ENCODE measurements at places on chromosomes 5 and 9.

DNA sequence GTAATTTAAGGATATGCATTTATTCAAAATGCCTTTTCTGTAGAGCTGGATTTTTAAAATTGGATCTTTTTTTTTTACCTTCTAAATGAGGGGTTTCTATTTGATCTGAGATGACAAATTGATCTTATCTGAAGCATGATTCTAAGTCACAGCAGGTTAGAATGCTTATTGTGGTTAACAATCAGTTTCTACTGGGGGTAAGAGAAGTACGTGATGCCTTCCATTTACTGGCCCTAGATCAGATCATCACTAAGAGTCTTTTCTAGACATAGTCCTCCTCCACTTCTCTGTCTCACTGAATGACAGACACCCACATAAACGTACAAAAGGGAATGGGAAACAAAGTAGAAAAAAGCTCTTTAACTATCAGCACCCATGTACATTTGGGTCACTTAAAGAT, 231.9 kb downstream of the DMAC1 start:
- no peak for DNase-seq

DNA sequence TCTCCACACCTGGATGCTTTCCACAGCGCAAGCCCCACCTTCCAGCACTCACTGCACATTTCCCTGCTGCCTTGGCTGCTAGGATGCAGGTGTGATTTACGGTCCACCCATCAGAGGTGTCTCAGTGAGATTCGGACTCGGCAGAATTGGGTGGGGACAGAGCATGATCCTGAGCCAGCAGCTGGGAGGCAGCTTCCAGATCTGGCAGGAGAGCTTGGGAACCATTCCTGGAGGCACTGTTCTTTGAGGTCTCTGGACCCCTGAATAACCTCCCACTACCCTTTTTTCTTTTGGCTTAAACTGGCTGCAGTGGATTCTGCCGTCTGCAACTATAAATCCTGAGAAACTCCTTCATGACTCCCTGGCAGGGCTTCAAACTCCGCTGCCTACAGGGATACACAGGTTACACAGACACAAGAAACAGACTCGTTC, 99.6 kb upstream of the PHYKPL start:
- no peak for DNase-seq

DNA sequence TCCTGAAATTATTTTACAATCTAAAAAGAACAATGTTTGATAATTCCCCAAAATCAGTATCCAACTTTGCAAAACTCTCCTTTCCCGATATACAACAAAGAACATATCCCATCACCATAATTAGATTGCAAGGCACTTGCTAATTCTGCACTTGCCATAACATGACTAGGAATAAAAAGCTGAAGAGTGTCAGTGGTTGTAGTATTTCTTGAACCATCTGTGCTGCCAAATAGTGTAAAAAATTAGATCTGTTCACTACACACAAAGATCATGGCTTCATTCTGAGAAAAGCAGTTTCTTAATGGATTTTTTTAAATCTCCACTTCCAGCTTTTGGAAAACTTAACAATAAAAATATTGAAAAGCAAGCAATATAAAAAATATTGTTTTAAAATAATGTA, 259.5 kb upstream of the FAM174A start:
- no peak for DNase-seq

GRCh38 chr5:138700581-138701362, 52.5 kb upstream of the CTNNA1 start:
- DNase-seq, result no peak

- DNase-seq, result no peak
Measured at GRCh38 chr9:69554945-69555344, 117.2 kb downstream of the APBA1 start.

GRCh38 chr9:133125941-133126696, 5.1 kb upstream of the RALGDS start:
- no peak for DNase-seq

All from NCI-H524 treated with DMSO at 0.1 percent for 48 hours (cell line).